ENCODE measurements at places on chromosomes 1 and 21.

- no peak for DNase-seq
Observed at GRCh38 chr1:109573785-109574184, 25.4 kb downstream of the GNAI3 start.

- DNase-seq: no peak
Observed at GRCh38 chr1:60878323-60878722, 204.0 kb upstream of the NFIA start.

GRCh38 chr1:64295561-64295960, 92.1 kb downstream of the UBE2U start:
- no peak for DNase-seq

GRCh38 chr1:42756956-42757891, 9.6 kb downstream of the P3H1 start:
- no peak for DNase-seq

DNA sequence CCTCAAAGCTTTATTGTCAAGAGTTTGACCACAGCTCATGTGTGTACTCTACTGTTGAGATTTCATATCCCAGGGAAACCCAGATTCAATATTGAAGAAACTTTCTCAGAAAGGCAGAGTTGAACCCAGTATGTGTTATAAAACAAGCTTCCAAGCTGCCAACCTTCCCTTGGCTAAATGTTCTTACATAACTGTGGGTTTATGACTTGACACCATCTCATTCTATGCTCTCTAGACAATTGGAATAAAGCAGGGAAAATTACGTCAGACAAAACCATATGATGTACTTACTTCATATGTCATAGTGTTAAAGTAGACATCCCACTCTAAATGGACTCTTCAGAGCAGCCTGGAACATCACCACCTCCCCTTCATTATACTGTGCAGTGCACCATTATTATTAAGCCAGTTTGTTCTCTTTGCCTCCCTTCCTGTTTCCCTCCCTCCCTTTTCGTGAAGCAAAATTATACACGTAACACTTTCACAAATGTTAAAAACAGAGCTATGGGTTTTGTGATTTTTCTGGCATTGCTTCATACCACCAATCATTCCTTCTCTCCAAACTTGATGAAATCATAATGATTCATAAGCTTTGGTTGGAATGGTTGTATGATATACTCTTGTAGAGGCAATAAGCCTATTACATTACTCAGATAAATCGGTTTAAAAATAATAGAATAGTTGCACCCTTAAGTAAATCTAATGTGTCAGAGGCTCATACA, 507.2 kb downstream of the LTN1 start:
- no peak for DNase-seq

DNA sequence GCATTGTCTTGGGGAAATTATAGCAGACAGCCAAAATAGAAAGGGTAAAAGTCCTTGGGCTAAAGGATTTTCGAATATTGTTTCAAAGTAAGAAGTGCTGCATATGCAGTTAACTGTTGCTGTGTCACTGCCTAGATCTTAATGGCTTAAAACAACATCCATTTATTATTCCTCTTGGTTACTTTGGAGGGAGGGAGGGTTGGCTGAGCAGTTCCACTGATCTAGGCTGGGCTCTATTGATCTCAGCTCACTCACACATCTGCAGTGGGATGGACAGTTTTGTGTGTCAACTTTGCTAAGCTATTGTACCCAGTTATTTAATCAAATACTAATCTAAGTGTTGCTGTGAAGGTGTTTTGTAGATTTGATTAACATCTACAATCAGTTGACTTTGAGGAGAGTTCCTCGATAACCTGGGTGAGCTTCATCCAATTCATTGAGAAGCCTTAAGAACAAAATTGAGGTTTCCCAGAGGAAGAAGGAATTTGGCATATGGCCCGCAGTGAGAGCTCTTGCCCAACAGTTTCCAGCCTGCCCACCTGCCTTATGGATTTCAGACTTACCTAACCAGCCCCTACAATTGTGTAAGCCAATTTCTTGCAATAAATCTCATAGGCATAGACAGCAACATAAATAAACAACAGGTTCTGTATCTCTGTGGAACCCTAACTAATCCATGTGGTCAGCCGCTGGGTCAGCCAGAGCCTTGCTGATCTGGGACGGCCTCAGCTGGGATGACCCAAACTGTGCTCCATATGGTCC, 187.3 kb downstream of the AK5 start:
- no peak for DNase-seq

- no peak for DNase-seq
Observed at GRCh38 chr1:54158071-54158470, 5.3 kb upstream of the CDCP2 start.

DNA sequence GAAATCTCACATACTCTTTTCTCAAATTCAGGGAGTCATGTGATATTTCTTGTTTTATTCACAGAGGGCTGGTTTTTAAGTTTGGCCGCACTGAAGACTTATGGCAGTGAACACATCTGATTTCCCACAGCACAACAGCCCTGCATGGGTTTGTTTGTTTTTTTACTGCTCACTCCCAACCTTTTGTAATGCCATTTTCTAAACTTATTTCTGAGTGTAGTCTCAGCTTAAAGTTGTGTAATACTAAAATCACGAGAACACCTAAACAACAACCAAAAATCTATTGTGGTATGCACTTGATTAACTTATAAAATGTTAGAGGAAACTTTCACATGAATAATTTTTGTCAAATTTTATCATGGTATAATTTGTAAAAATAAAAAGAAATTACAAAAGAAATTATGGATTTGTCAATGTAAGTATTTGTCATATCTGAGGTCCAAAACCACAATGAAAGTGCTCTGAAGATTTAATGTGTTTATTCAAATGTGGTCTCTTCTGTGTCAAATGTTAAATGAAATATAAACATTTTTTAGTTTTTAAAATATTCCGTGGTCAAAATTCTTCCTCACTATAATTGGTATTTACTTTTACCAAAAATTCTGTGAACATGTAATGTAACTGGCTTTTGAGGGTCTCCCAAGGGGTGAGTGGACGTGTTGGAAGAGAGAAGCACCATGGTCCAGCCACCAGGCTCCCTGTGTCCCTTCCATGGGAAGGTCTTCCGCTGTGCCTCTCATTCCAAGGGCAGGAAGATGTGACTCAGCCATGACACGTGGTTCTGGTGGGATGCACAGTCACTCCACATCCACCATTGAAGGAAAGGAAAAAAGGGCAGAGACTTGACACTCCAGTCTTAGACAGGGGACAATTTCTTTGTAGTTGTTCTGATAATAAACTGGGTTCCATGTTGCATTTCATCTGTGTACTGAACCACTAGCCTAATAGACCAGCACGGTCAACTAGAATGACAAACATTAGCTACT, 22.8 kb downstream of the TMEM50A start:
- DNase-seq: no peak

- DNase-seq: no peak
Observed at GRCh38 chr1:3733883-3734589, 18.2 kb upstream of the CCDC27 start.

- peak; percentile 49 for DNase-seq
Observed at GRCh38 chr1:206739411-206740076, 31.0 kb upstream of the IL19 start.

GRCh38 chr1:162690672-162691434, 58.6 kb downstream of the DDR2 start:
- DNase-seq: no peak

GRCh38 chr1:8870616-8871538, 7.6 kb downstream of the ENO1 start:
- DNase-seq: peak; percentile 38

DNA sequence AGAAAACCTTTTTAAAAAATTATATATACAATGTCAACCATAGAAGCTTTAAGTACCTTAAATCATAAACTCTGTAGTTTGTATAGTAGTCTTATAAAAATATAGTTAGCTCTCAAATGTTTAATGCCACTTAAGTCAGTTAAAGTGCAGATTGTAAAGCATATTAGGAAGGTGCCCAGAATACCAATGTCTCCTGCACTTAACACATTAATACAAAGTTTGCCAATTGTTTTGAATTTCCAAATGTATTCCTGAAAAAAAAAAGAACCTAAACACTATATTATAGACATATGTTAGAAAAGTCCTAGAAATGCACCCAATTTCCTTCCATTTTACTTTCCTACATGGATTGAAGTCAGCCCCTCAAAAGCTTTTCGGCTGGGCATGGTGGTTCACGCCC, 12.1 kb downstream of the F3 start:
- DNase-seq: no peak

- DNase-seq: peak; percentile 33
Observed at GRCh38 chr1:3902111-3902511, 2.0 kb upstream of the C1orf174 start.

GRCh38 chr1:24709791-24710441, 35.3 kb upstream of the CLIC4 start:
- no peak for DNase-seq

- DNase-seq: no peak
Observed at GRCh38 chr1:159705251-159705903, 9.0 kb downstream of the CRP start.

GRCh38 chr21:27047658-27048314, 80.9 kb upstream of the ADAMTS5 start:
- no peak for DNase-seq

GRCh38 chr21:15293240-15293639, 228.4 kb upstream of the NRIP1 start:
- no peak for DNase-seq

DNA sequence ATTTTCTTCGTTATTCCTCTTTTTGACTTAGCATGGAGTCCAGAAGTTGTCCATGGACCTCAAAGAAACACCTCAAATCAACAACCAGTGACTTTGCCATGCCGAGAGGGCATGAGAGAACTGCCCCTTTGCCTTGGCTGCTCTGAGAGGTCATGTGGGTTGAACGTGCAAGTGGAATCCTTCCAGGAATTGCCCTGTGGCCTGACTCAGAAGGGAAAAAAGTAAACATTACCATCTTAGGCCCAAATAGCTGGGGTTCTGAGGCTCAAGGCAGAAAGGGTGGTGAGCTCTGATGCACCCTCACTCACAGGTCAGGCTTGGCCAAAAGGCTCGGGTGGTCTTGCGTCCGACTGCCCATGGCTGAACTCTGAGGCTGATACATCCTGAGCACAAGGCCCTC, 15.1 kb downstream of the STUM start:
- no peak for DNase-seq

GRCh38 chr1:245528258-245528635, 373.5 kb downstream of the KIF26B start:
- no peak for DNase-seq

- DNase-seq: no peak
Observed at GRCh38 chr1:84541679-84542078, 32.6 kb downstream of the CTBS start.

- DNase-seq: peak; percentile 81
Observed at GRCh38 chr1:155989242-155990004, 11.1 kb upstream of the ARHGEF2 start.

DNA sequence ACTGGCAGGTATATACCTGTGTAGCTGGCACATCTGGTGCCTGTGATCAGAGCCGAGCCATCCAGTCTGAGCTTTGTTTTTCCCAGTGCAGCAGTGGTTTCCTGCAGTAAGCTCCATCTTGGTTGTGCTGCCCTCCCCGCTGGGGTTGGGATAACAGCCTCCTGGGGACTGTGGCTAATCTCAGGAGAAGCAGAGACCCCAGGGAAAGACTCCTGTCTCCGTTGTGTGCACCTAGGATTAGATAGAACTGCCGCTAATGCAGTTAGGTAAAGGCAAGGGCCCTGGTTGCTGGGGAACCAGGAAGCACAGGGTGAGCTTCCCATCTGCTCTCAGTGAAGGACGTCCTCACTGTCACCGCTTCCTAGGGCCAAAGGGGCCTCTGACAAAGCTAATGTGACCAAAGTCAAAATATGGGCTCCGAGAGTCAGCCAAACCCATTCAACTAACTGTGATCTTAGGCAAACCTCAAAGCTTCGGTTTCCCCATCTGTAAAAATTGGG, 20.0 kb downstream of the ROR1 start:
- no peak for DNase-seq

DNA sequence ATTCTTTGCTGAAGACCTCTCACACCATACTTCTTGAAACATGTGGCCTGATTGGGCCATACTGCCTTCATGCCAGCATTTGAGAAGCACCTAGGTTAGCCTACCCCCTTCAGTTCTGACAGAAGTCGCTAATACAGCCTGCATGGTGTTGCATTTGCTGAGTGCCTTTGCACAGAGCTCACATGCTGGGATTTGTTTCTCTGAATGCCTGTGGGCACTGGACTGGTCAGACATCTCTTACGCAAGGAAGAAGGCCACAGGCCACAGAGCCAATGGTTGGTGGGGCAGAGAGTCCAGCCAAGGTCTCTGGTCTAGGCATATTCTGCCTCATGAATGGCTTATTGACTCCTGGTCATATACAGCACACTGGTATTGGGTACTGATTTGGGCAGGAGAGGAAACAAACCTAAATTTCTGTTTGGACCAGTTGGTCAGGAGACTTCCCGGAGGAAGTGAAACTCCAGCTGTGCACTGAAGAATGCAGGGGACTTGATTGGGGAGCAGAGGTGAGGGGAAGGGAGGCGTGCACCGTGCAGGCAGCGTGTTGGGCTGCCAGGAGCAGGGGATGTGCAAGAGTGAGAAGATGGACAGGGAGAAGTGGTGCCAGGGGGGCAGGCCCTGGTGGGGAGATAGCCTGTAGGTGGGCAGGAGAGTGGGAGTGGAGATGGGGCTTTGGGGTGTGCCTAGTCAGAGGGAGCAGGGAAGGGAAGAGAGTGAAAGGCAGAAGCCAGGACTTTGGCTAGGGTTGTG, 18.1 kb downstream of the URB2 start:
- DNase-seq: no peak

DNA sequence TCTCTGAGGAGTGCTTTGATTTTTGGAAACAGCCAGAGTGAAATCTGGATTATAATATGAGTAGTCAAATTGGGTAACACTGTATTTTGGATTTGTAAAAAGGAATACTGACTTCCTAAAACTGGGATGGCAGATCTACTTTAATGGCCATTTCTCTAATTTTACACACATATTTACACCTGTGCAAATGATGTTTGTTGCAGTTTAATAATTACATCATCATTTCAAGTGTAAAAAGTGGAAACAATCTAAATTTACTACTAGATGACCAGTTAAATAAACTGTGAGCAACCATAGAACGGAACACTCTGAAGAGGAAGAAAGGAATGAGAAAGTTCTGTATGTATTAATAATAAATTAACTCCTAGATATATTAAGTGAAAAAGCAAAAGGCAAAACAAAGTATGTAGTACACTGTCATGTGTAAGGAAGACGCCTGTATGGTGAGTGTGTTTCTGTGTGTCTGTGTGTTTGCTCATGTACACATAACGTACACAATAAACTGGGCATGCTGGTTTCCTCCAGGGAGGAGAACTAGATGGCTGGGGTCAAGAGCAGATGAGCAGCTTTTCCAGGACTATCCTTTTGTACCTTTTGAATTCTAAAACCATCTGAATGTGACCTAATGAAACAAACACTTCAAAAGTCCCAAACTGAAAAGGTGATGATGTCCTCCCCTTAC, 2.9 kb upstream of the RHEX start:
- DNase-seq: no peak

- DNase-seq: peak; percentile 42
Observed at GRCh38 chr21:34609244-34609932, 5.5 kb downstream of the RCAN1 start.

Measured in stimulated activated CD4-positive, alpha-beta T cell treated with anti-CD3 and anti-CD28 coated beads, Interleukin-1b, Interleukin-23, amount 100 ng/mL, for 48 hours (primary cell).